ENCODE measurements at places on chromosomes 2 and 18. TPM values are rescaled to one million over a fixed set of nuclear protein-coding genes. Genes with fewer than 3 reads are reported as not detected.
A peak's percentile ranks its signal among the peaks of the same experiment; 100 is the strongest.

The CRYGC gene
- not detected for total RNA-seq

The GKN2 gene
- total RNA-seq, result not detected

The TMEM37 gene
- not detected for total RNA-seq

The NOSTRIN gene
- not detected for total RNA-seq

- DNase-seq, result peak; percentile 35
These were observed 8.2 kb upstream of the SLC39A10 start for GRCh38 chr2:195648787-195649186.

DNA sequence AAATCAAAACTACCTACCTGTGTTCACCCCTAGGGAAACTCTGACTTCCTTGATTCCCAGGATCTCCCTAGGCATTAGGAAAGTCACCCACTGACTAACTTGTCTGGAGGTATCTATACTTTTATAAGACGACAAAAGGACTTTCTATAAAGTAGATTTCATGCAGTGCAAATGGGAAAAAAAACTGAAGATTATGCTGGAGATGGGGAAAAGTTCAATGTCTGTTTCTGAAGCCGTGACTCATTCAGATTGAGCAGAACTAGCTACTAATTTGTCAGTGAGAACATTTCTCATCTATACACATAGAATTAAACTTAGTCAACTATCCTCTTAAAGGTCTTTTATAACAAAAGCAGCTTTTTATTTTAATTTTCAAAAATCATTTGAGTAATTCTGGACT is 6.0 kb downstream of the SEPTIN10 start:
- no peak for DNase-seq

GRCh38 chr2:118089139-118089800 is 999 bp downstream of the INSIG2 start:
- DNase-seq, result peak; percentile 51

- DNase-seq, result no peak
These were observed 357.6 kb downstream of the SLC4A3 start for GRCh38 chr2:219985017-219985416.

GRCh38 chr2:99607861-99608491 is 118.2 kb upstream of the REV1 start:
- no peak for DNase-seq

DNA sequence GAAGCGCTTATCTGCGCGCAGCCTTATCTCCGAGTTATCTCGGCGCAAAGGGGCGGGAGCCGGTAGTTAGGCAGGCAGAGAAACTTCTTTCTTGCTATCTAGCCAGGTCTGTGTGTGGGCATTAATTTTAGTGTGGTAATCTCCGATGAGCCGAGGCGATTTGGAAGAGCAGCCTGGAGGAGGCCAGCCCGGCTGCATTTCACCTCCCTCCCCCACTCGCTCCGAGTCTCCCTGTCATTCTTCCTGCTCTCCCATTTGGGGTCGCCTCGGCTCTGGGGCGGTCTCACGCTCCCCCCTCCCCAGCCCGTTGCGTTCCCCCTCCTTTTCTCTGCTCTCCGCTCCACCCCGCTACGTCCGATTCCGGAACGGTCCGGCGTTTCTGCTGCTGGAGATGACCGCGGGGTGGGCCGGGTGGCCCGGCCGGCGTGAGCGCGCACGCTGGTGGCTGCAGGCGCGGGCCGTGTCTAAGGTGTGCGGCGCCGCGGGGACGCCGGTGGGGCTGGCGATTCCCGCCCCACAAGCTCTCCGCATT is 566 bp downstream of the GATA6 start:
- no peak for DNase-seq

GRCh38 chr2:30869988-30870387 is 62.7 kb upstream of the CAPN13 start:
- no peak for DNase-seq

GRCh38 chr2:128654408-128654807 is 335.7 kb upstream of the HS6ST1 start:
- no peak for DNase-seq

GRCh38 chr2:237529452-237530402 is 36.6 kb upstream of the PRLH start:
- DNase-seq, result no peak

- no peak for DNase-seq
These were observed 177.9 kb downstream of the TPGS2 start for GRCh38 chr18:36650906-36651305.

DNA sequence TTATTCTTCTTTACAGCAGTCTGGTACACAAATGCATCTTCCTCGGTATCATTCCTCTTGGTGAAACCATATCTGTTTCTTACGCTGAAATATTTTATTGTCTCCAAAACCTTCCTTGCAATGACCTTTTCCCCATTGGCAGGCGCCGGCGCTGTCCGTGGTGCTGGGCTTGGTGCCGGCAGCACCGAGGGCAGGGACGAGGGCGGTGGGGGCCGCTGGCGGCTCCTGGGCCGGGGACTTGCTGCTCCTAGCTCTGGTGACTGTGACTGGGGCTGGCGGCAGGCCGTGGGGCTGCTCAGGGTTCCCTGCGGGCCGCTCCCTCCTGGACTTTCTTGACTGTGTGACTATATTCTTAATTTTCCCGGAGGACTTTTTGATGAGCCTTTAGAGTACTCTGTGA is 72.5 kb downstream of the GPR39 start:
- no peak for DNase-seq

GRCh38 chr2:217623281-217623912 is 379.4 kb downstream of the TNS1 start:
- no peak for DNase-seq

GRCh38 chr2:19769513-19769912 is 132.3 kb downstream of the TTC32 start:
- DNase-seq, result no peak
